Kidney epithelial cell (primary cell): ENCODE measurements at places on chromosomes 1 and 21. TPM values are rescaled to one million over a fixed set of nuclear protein-coding genes. Genes with fewer than 3 reads are reported as not detected.

- no peak for DNase-seq
Observed at GRCh38 chr1:59674595-59674994, 140.2 kb upstream of the HOOK1 start.

DNA sequence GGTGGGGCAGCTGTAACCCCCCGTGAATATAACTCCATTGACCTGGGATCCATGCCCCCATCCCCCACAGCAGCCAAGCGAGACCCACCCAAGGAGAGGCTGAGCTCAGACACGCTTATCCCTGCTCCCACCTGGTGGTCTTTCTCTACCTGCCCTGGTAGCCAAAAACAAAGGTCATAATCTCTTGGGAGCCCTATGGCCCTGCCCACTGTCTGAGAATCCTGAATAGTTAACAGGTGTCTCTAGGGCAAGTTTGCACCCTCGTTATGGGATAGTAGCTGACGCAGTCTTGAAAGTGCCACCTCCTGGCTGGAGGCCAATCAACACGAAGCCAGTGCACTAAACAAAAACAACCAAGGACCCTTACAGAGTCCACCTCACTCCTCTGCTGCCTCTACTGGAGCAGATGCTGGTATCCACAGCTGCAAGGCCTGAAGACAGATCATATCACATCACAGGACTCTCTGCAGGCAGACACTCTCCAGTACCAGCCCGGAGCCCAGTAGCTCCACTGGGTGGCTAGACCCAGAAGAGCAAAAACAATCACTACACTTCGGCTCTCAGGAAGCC lies 134.3 kb upstream of the C1orf174 start:
- DNase-seq: no peak

The C4BPA gene
- not detected in 2 replicates for total RNA-seq

DNA sequence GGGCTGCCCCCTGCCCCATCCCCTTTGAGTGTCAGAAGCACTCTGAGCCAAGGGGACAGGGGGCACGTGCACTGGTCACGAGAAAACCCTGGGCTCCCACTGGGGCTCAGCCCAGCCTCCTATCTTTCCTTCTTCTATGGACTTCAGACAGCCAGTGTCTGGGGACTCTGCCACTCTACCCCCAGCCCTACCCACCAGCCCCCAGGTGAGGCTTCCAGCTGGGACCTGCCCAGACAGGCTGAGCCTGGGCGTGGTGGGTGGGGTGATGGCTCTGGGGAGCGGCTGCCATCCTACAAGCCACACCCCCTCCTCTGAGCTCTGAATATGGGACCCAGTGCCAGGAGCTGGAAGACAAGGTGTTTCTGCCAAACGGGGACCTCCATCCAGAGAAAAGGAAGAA lies 8.0 kb upstream of the SFN start:
- no peak for DNase-seq

The RGS4 gene
- total RNA-seq: 6.6 and 20.8 TPM in 2 replicates

DNA sequence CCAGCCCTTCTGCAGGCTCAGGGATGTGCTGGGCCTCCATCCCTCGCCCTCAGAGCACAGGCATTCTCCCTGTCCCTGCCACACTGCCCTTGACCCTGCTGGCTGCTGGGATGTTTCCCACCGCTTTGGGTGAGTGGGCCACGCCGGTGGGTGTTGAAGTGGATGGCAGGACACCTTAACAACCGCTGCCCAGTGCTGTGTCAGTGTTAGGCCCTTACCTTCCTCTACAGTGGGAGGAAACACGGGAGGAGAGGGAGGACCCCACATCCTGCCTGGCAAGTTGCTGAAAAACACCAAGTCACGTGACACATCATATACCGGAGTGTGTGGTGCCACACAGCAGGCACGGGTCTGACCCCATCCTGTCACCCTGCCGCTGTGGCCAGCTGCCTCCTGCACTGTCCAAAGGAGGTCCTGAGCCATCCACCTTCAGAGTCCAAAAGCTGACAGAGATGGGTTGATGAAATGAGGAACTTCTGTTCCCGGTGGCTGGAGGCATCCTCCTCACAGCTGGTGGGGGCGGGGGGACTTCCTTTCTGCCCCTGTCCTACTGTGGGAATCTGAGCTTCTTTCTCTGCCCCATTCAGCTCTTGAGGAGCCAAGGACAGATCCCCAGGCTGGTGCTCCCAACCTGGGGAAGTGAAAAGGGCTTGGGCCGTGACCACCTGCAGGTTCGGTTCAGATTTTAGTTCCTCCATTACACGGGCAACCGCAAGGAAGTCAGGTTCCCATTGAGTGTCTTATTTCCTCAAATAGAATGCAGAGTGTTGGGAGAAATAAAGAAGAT lies 3.2 kb upstream of the THEMIS2 start:
- no peak for DNase-seq

GRCh38 chr1:32902535-32902920 lies 1.3 kb upstream of the TMEM54 start:
- no peak for DNase-seq

GRCh38 chr1:59549066-59549837 lies 252.4 kb downstream of the FGGY start:
- no peak for DNase-seq

The WDR26 gene
- total RNA-seq: 38.8 and 40.0 TPM in 2 replicates
